ENCODE measurements at places on chromosomes 4 and X. TPM values are rescaled to one million over a fixed set of nuclear protein-coding genes. Genes with fewer than 3 reads are reported as not detected.

The GJB1 gene
- total RNA-seq = not detected

GRCh38 chr4:162770761-162771490, 395.8 kb downstream of the NAF1 start:
- no peak for DNase-seq
- H3K4me3 ChIP-seq = no peak overlapping the region
- H3K27ac ChIP-seq = no peak overlapping the region
- H3K36me3 ChIP-seq = no peaks in the 10 kb centered on the region

DNA sequence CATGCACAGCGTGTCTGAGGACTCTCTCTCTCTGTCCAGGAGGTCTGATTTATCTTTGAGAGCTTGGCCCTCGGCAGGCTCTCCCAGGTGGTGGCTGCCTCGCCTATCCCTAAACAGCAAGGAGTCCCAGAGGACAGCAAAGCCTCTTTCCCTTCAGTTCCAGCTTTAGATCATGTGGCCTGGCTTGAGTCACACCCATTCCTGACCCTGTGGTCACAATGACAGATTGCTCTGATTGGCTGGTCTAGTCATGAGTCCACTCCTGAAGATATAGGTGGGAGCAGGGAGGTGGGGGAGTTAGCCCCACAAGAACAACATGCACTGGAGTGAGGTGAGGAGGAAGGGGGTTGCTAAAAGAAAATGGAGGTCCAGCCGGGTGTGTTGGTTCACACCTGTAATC, 12.1 kb upstream of the PORCN start:
- peak; percentile 42 for DNase-seq
- H3K4me3 ChIP-seq = no peak overlapping the region
- H3K27ac ChIP-seq = no peak overlapping the region
- H3K4me1 ChIP-seq = no peaks in the 10 kb centered on the region
- H3K27me3 ChIP-seq = no peaks in the 10 kb centered on the region

- H3K36me3 ChIP-seq = no peaks in the 10 kb centered on the region
- no peak overlapping the region for H3K27ac ChIP-seq
- H3K27me3 ChIP-seq = no peaks in the 10 kb centered on the region
Observed at GRCh38 chr4:142404191-142404611, 441.9 kb downstream of the INPP4B start.

The DCAF8L2 gene
- total RNA-seq = not detected

DNA sequence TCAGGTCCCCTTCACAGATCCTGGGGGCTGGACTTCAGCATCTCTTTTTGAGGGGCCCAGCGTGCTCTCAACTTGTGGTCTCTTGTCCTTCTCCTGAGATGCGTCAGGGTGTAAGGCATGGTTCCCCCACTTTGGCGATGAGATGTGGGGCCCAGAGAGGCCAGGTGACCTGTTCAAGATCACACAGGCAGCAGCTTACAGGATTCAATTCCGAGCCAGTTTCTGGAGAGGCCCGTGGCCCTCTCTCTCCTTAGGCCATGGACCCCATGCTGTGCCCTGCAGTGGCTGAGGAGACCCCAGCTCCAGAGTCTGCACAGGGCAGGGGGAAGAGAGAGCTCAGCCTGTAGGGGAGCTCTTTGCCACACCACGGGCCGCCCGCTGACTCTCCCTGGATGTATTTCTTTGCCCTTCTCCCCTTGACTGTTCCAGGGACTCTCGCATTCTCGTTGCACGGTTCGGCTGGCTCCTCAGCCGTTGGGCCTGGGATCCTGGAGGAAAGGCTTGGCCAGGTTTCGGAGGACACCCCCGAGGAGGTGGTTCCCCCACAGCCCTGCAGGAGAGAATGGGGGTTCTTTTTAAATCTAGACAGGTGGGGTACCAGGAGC, 18.6 kb downstream of the NSG1 start:
- peak; percentile 19 for DNase-seq
- H3K27ac ChIP-seq = no peak overlapping the region
- H3K27me3 ChIP-seq = no peaks in the 10 kb centered on the region
- H3K4me1 ChIP-seq = no peaks in the 10 kb centered on the region
